ENCODE measurements at places on chromosomes 5 and 9.

DNA sequence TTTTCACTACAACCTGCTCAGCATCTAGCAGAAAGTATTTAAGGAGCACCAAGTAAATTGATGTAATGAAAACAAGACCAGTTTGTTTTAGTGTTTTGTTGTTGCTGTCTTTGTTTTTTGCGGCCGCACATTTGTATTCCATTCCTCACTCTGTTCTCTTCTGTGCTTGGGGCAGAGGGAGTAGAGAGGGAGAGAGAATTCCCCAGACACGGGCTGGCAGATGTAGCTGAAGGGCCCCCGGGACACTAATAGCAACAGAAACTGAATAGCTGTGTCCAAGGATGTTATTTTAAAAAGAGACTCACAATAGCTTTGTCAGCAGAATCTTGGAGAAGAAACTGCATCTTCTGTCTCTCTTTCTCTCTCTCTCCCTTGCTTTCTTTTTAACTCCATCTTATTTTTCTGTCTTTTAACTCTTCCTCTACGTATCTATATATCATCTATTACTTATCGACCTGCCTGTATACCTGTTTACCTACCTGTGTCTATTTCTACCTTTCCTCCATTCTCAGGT, 145.3 kb downstream of the PAPPA start:
- no peak for DNase-seq

- DNase-seq, result no peak
Measured at GRCh38 chr5:77064040-77064439, 23.0 kb downstream of the ZBED3 start.

GRCh38 chr5:169146158-169146557, 154.8 kb downstream of the SLIT3 start:
- DNase-seq, result no peak

- DNase-seq, result no peak
Measured at GRCh38 chr5:7190712-7191250, 205.2 kb upstream of the ADCY2 start.

- DNase-seq, result no peak
Measured at GRCh38 chr5:129563585-129563984, 103.5 kb downstream of the ADAMTS19 start.

GRCh38 chr5:176647843-176648473, 674 bp downstream of the TSPAN17 start:
- DNase-seq, result no peak

GRCh38 chr5:171945476-171945875, 61.0 kb downstream of the FBXW11 start:
- DNase-seq, result no peak

DNA sequence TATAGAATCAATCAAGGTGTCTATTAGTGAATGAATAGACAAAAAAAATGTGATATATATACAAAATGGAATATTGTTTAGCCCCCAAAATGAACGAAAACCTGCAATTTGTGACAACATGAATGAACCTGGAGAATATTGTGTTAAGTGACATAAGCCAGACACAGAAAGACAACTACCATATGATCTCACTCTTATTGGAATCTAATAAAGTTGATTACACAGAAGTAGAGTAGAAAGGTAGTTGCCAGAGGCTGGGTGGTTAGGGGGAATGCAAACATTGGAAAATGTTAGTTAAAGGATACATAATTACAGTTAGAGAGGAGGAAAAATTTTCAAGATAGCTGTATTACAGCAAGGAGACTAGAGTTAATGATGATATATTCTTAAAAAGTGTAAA, 1962.3 kb downstream of the EFNA5 start:
- no peak for DNase-seq

- DNase-seq, result no peak
Measured at GRCh38 chr9:29332789-29333188, 1759.5 kb upstream of the C9orf72 start.

GRCh38 chr5:75048457-75048953, 3.9 kb downstream of the GCNT4 start:
- no peak for DNase-seq

DNA sequence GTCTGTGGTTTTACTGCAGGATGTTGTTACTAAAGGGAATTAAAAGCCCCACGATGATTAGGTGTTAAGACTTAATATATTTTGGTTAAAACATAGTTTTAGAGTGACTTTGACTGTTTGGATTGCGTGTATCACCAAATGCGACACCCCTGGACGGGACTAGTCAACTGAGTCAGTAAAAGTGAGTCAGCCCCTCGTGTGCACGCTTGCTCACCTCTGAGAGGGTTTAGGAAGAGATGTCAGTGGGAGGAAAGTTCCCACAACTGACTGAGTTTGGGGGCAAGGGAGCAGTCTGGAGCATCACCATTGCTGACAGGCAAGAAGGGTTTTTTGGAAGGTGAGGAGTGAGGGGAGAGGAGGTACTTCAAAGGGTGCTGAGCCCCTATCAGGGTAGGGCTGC, 14.4 kb upstream of the DMRT3 start:
- DNase-seq, result no peak

- no peak for DNase-seq
Measured at GRCh38 chr5:14386884-14387624, 194.5 kb upstream of the OTULINL start.

- DNase-seq, result no peak
Measured at GRCh38 chr5:151676719-151677118, 10.0 kb downstream of the SPARC start.

GRCh38 chr5:163943546-163943945, 438.1 kb downstream of the MAT2B start:
- no peak for DNase-seq

- no peak for DNase-seq
Measured at GRCh38 chr5:31809050-31809870, 170.3 kb downstream of the PDZD2 start.

Data from stimulated activated CD4-positive, alpha-beta T cell treated with anti-CD3 and anti-CD28 coated beads, Interleukin-4, amount 100 ng/mL, for 4 hours (primary cell).